ENCODE measurements at places on chromosomes 4 and X.

DNA sequence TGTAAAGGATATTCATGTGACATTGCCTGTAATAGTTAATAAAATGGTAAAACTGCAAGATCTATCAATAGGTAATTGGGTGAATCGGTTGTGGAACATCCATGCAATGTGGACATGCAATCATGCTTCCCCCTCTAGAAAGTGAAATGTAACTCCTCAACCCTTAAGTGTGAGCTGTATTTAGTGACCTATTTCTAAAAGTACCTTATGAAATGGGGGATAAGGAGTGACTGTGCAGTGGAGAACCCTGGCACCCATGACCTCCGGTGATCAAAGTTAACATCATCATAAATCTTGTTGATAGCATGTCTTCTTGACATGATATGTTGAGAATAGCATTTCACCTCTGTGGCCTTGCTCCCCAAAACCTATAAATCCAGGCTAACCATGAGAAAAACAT, 53.6 kb upstream of the PPARGC1A start:
- DNase-seq: no peak

DNA sequence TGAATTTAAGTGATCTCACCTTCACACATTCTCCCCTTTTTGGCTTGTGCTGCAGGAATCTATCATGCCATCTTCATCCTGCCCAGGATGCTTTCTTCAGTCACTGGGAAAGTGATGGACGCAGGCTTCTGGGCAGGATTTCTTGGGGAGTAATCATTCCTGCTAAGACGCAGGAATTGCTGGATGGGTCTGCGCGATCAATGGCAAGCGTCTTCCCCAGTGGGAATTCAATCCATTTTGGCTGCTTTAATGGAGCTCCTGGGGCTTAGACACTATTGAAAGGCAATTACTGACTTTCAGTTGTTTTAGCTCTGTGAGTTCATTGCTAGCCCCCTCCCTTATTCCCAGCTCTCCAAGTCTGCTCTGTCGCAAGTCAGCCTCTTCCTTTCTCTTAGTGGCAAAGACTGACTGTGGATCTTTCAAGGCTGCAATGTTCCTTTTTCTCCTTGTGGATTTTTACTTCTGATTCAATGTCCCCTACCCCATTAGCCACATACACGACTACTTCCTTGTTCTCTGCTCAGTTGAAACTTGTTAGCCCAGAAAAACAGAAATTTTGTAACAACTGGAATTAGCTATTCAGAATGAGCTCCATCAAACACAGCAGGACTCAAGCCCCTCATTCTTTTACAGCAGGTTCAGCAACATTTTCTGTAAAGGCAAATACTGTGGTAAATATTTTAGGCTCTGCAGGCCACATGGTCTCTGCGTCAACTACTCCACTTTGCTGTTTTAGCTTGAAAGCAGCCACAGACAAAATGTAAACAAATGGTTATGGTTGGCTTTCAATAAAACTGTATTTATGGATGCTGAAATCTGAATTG, 154.9 kb downstream of the ASB9 start:
- DNase-seq: no peak

GRCh38 chr4:155076256-155076785, 132.1 kb upstream of the NPY2R start:
- DNase-seq: no peak

GRCh38 chr4:99763635-99764101, 53.0 kb upstream of the DAPP1 start:
- DNase-seq: no peak

- DNase-seq: no peak
Measured at GRCh38 chrX:57282568-57282967, 3.9 kb upstream of the FAAH2 start.

DNA sequence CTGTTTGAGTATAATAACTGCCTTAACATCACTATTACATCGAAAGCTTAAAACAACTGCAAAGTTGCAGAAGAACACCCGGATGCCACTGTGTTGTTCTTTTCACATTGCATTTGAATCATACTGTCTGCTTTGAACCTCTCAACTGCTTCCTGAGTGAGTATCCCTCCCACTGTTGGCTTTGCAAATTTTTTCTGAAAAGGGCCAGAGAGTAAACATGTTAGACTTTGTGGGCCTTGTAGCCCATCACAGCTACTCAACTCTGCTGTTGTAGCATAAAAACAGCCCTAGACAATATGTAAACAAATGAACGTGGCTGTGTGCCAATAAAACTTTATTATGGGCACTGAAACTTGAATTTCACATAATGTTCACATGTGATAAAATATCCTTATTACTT, 76.1 kb downstream of the NSG1 start:
- no peak for DNase-seq

DNA sequence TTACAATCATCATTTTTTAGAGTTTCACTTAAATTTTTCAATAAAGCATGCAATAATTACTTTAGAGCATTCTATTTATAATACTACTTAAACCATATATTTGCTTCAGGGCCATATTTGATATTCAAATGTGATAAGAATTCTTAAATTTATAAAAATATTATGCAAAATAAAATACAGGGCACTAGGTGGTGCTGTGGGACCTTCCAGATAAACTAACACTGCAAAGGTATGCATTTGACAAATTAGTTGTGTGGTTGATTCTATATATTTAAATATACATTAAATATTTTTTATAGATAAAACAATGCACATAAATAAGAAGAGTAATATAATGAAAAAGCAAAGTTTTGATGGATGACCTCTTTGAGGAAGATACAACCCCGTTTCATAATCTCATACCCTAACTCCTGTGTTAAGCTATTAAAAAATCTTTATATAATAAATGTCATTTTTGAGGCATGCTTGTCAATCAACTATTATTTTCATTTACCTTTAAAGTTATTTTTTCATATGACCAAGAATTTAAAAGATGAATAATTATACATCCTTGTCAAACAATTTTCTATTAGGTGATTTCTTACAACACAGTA, 128.4 kb downstream of the REELD1 start:
- DNase-seq: no peak

DNA sequence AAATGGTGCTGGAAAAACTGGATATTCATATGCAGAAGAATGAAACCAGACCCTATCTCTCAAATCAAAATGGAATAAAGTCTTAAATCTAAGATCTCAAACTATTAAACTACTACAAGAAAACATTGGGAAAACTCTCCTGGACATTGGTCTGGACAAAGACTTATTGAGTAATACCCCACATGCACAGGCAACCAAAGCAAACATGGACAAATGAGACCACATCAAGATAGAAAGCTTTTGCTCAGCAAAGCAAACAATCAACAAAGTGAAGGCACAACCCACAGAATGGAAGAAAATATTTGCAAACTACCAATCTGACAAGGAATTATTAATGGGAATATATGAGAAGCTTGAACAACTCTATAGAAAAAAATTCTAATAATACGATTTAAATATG, 284.4 kb upstream of the FGF16 start:
- no peak for DNase-seq

- no peak for DNase-seq
Measured at GRCh38 chrX:2831471-2832228, 2.9 kb downstream of the GYG2 start.

GRCh38 chr4:177008071-177008835, 215.5 kb upstream of the VEGFC start:
- DNase-seq: no peak

GRCh38 chr4:181507180-181507835, 735.9 kb upstream of the TENM3 start:
- DNase-seq: no peak

GRCh38 chr4:45036677-45037076, 310.3 kb upstream of the GNPDA2 start:
- no peak for DNase-seq

GRCh38 chr4:74661427-74662201, 132.7 kb downstream of the BTC start:
- DNase-seq: no peak

DNA sequence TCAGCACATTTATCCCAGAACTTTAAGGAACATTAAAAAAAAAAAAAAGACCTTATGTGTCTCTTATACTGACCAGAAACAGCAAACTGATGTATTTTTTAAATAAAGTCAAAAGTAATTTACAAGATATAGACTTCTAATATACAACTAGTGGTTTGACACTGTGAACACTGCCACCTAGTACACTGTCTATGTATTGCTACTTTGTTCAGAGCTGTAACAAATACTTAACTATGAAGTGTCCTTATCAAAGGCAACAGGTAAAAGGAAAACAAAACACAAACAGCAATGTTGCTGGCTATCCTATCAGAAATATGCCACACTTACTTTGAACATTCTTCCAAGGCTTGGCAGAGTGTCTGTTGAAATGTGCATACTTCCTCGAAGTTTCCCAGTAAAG, 60.4 kb downstream of the CD40LG start:
- DNase-seq: no peak
